ENCODE measurements at places on chromosomes 13 and 19.

DNA sequence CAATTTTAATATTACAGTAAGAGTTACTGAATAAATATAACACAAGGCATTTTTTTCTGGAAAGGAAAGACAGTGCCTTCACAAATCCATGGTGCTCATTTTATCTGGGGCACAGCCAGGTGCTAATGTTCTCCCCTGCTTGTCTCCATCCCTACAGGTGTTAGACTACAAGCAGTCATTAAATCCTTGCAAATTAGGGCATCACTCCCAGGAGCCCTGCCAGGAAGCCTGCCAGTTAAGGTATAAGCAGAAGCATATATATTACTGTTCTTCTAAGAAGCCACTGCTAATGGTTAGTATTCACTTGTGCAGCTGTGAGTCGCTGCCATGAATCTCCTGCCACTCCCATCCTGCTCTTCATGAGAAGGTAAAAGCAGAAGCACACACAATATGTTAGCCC, 149.7 kb downstream of the OXGR1 start:
- no peak for DNase-seq

DNA sequence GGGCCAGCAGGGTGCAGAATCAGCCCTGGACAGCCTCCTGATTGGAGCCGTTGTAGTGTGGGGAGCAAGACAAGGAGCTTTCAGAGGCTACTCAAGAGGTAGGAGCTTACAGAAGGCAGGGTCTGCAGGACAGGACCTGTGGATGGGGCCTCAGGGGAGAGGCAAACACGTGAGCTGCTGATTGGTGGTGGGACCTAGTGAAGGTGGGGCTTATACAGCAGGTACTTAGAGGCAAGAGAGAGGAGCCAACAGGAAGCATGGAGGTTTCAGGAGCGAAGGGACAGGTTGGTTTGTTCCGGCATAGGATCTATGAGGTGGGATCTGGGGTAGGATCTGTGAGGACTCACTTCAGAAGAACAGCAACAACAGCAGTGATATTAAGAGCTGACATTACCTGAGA, 32.4 kb downstream of the ZSWIM4 start:
- DNase-seq = no peak

DNA sequence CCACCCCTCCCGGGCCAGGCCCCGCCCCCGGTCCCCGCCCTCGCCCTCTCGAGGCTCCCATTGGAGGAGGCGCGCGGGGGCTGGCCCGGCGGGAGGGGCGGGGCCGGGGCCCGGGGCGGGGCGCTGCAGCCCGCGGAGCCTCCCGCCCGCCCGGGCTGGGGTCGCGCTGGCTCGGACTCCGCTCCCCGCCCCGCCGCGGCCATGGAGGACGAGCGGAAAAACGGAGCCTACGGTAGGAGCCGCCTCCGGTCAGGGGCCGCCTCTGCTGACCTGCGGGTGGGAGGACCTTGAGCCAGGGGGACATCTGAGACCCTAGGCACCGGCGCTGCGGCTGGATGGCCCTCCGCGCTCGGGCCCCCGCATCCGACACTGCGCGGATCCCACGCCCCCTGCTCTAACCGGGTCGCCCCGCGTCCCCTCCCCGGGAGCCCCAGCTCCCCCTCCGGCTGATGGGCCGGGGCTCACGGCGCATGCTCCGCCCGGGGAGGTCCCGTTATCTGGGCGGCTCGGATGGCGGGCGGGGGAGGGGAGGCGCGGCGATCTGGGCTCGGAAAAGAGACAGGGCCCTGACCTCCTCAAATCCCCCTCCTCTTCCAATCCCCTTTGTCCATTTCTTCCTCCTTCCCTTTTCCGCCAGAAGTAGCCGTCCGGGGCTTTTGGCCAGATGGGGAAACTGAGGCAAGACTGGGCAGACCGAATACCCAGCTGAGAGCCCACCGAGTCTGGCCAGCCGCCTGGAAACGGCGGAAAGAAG, 15.4 kb upstream of the AP1M2 start:
- DNase-seq = peak; percentile 89

DNA sequence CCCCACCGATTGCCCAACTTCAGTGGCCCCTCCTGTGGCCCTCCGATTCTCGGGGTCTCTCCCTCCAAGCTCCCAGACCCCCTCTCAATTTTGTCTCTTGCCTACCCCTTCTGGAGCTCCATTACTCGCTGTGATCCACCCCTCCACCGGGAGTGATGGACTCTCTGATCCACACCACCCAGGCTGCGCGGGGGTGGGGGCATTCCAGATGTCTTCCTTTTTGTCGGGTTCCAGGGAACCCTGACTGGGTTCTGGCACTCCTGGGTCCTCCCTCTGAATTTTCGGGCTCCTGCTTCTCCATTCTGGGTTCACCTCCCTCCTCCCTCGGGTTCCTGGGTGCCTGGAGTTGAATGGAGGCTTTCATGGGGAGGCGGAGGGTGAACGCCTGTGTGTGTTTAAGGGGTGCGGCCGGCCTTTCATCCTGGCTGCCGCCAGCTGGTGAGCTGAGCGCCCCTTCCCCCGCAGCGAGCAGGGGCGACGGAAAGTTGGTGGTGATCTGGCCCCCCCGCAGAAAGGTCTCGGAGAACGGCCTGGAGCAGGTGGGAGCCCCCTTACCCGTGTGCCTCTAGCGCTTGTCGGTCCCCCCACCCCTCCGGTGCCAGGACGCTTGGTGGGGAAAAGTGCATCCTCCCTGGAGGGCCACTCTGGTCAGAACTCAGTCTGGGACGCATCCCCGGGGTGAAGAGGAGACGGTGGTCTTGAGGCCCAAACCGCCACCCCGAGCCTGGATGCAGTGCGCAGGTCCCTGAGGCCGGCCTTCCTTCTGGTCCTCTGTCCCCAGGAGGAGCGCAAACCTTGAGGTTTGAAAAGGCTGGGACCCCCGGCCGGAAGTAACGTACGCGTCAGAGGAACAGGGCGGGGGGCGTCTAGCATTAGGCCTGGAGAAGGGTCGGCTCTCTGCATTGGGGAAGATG, 1.6 kb downstream of the MISP3 start:
- DNase-seq = no peak

DNA sequence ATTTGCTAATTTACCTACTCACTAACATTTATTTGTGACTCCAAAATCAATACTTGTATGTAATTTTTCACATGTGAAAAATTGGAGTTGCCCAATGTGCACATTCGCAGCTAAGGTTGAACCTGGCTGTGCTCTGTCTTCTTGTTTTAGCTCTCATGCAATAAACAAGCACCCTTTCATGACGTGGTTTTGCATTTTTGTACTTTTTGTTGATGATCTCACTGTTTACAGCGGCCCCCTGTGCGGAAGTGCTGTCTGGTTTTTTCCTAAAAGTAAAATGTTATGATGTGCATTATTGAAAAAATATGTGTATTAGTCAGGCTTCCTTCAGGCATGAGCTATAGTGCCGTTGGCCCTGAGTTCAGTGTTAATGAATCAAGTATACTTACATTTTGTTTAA, 18.1 kb downstream of the DGKH start:
- no peak for DNase-seq

DNA sequence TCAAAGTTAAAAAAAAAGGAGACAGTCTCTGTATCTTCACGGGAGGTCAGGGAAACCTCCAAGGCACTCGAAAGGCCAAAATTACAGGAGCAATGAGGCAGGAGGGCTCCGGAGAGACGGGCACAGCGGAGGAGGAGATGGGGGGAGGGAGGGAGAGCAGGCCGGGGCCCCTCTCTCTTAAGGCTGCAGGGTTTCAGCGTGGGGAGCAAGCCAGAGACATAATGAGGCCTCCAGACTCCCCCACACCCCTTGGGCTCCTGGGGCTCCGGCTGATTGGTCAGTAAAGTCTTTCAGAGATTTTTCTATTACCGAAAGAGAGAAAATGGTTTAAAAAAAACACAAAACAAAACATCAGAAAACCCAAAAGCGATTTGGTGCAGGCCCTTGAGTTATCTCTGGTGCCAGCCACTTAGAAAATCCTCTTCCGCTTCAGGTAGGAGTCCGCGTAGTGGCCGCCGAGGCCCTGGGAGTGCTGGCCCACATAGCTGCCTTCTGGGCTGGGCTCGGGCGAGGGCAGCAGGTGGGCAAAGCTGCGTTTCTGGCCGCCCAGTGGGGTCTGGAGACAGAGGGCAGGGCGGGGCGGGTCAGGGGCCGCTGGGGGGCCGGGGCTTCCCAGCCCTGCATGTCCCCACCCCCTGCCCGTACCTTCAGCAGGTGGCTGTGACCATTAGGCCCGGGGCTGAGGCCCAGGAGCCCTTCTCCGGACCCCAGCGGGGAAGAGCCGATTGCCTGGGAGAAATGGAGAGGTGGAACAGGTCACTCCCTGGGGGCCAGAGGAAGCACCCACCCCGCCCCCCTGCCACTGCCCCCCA, 1.4 kb upstream of the FDX2 start:
- DNase-seq = no peak

DNA sequence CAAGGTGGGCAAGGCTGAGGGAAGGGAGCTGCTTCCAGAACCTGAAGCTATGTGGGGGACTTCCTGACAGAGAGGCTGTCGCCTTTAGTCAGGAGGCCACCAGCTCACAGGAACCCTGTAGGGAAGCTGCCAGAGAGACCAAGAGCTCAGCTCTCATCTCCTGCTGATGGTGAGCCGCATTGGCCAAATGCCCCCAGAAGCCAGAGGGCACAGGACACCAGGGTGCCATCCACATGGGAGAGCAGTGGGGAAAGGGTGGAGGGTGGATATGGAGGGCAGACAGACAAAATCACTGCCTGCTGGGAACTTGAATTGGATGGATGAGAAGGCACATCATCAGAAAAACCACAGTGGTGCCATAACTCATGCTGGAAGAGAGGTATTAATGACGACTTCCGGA, 36.0 kb downstream of the SERP2 start:
- no peak for DNase-seq

DNA sequence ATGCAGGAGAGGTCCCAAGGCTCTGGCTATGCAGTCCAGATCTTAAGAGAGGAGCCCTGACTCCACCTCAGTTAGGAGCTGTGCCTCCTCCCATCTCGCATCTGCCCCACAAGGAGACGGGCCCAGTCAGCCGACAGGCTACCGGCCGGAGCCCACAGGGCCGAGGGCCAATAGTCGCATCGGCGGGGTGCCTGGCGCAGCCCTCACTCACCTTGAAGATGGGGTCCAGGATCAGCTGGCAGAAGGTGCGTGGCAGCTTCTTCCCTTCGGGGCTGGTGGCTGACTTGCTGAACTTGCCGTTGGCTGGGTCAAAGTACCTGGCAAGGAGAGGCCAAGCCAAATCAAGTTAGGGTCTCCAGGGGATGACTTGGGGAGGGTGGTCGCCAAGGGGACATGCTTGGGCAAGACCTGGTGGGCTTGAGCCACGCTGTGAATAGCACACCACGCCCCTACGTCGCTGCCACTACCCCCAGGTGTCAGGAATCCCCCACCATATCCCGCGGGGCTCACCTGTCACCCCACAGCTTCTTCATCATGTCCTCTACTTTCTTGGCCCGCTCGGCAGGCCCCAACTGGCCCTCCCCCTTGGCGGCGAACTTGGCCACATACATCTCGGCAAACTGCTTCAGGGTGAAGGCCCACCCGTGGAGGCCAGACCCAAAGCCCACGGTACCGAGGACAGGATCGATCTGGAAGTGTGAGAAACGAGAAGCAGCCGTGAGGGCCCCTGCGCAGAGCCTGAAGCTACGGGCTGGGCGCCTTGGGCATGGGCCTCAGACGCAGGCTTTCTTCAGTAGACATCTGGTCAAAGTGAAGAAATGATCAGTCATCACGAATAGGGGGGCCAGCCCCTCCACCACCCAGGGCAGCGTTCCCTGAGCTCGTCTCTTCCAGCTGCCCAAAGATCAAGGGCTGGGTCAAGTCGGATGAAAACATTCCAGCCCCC, 3.3 kb downstream of the EEF2 start:
- no peak for DNase-seq

DNA sequence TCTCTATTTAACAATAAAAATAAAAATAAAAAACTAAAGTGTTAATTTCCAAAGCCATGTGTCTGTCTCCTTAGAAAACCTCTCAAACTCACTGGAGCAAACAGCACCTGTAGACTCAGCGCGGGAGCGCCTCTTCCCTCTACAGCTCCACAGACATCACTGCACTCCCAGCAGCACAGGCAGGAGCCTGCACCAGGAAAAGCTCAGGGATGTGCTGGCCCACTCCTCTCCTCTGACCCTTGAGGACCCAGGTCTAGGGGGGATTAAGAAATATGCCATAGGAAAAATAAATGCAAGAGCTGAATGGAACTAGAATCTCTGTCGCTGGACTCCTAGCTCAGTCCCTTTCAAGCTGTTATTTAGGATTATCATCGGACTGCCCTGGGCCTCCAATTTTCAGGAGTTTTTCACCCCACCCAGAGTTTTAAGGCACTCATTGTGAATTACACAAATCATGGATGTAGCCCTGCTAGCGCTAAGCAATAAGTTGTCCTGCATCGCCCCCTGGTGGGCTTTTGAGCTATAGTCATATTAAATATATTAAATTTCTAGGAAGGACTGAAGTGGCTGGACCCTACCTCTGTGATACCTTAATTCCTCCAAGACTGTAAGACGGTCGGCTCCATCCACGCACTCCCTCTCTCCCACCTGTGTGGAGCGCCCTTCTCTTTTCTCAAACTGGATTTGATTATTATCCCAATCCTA, 333.9 kb downstream of the UQCRFS1 start:
- DNase-seq = peak; percentile 46

DNA sequence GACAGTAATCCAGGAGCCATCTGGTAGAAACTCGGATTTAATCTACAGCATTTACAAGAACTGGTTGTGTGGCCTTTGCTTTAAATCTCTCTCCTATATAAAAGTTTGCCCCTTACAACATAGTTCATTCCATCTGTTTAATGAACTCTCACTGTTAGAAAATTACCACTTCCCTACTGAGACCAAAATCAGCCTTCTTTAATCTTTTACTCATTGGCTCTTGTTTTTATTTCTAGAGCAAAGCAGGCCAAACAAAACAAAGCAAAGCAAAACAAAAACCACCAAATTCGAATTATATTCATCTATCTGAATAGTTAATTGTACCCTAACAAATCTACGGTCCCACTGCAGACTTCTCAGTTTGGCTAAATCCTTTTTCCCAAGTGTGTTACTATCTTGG, 127.0 kb downstream of the UGGT2 start:
- DNase-seq = no peak

DNA sequence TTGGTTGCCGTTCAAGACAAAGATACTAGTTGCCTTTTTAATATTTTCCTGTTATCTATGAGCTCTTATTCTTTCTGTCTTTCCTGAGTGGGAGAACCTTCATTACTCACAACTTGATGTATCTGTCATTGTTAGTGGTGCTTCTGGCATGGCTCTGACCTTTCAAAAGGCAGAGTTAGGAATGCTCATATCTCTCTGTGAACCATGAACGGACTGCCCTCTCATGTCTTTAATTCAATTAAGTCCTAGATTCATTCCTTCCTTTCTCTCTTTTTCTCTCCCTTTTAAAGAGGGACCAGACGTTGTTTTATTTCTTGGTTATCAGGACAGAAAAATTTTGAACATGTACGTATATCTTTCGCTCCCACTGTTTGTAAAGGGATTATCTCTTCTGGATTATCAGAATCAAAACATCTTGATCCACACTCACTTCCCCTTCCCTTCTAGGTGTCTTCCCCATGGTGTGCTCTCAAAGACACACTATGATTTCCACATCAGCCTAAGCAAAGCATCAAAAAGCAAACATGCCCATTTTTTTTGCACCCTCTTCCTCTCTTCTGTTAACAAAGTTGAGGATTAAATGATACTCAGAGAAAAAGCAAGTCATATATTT, 90.3 kb downstream of the LRCH1 start:
- no peak for DNase-seq

GRCh38 chr19:17499648-17500446, 11.6 kb upstream of the PGLS start:
- no peak for DNase-seq
